ENCODE measurements at places on chromosomes 6 and 20.

DNA sequence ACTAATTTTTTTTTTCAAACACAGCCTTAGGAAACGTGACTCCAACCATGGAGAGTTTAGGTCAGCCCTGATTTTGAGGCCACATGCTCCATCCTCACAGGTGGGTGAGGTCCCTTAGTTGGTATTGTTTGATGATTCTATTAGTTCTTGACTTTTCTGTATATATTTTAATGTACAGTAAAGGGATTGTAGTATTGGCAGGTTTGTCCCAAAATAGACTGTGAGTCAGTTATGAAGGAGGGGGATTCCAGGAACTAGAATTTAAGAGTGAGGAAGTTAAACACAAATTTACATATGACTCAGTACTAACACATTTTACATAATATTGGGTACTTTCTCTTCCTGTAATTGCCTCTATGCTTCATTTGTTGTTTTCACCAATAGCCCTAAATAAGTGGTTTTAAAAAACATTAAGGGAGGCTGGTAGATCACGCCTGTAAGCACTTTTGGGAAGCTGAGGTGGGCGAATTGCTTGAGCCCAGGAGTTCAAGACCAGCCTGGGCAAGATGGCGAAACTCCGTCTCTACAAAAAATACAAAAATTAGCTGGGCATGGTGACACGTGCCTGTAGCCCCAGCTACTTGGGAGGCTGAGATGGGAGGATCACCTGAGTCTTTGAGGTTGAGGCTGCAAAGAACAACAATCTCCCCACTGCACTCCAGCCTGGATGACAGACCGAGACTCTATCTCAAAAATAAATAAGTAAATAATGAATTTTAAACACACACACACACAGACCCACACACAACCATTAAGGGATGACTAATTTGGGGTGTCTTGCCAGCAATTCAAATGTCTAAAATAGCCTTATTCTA, 81.8 kb downstream of the SGK1 start:
- DNase-seq: no peak

DNA sequence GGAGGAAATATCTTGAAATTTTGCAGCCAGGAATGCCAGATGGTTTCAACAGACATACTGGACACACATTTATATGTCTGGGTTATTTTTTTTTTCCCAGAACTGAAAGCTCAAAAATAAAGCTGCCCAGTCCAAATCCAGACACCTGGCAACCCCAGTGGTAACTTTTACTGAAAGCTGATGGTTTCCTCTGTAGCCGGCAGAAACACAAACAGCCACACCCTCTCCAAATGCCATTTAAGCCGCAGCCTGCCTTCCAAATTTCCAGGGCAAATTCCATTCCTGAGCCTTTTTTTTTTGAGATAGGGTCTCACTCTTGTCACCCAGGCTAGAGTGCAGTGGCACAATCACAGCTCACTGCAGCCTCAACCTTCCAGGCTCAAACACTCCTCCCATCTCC, 6.5 kb upstream of the PREX1 start:
- no peak for DNase-seq

DNA sequence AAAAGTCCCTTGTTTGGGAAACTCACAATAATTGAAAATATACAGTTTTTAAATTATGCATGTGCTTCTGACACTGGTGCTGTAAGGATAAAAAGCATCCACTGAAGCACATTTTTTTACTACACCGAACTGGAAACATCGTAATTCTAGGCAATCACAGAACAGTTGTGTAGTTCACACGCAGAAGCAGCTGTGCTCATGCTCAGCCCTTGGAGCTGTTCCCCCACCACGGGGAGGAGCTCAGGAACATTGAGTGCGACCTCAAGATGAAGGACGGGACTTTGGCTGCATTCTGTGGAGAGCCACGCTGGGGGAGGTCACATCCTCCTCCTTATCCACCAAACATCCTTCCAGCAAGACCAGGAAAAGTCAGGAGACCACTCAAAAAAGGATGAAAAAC, 466.3 kb upstream of the CDH4 start:
- DNase-seq: no peak

GRCh38 chr6:85412911-85413430, 36.9 kb upstream of the NT5E start:
- DNase-seq: no peak

DNA sequence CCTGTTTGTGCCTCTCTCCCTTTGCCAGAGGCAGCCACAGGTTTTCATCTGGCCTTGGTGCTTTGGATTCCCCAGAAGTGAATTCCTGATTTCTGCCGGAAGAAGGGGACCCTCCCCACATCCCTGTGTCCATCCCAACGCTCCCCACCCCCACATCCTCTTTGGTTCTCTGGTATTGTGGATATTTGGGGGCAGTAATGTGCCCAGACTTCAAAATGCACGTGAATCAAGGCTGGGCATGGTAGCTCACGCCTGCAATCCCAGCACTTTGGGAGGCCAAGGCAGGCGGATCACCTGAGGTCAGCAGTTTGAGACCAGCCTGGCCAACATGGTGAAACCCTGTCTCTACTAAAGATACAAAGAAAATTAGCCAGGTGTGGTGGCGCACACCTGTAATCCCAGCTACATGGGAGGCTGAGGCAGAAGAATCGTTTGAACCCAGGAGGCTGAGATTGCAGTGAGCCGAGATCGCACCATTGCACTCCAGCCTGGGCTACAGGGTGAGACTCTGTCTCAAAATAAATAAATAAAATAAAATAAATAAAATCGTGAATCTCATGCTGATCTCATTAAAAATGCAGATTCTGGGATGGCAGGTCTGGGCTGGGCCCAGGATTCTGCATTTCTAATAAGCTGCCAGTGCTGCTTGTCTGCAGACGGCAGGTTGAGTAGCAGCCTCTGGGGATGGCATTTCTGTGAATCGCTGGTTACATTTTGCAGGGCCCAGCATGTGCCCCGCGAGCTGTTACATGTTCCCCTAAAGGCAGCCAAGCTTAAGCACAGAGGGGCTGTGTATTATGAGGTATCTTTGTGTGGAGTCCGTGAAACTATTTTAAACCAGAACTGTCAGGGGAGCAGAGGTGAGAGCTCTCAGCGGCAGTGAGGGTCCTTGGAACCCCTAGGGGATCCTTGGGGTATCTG, 49.0 kb downstream of the SYNJ2 start:
- no peak for DNase-seq

DNA sequence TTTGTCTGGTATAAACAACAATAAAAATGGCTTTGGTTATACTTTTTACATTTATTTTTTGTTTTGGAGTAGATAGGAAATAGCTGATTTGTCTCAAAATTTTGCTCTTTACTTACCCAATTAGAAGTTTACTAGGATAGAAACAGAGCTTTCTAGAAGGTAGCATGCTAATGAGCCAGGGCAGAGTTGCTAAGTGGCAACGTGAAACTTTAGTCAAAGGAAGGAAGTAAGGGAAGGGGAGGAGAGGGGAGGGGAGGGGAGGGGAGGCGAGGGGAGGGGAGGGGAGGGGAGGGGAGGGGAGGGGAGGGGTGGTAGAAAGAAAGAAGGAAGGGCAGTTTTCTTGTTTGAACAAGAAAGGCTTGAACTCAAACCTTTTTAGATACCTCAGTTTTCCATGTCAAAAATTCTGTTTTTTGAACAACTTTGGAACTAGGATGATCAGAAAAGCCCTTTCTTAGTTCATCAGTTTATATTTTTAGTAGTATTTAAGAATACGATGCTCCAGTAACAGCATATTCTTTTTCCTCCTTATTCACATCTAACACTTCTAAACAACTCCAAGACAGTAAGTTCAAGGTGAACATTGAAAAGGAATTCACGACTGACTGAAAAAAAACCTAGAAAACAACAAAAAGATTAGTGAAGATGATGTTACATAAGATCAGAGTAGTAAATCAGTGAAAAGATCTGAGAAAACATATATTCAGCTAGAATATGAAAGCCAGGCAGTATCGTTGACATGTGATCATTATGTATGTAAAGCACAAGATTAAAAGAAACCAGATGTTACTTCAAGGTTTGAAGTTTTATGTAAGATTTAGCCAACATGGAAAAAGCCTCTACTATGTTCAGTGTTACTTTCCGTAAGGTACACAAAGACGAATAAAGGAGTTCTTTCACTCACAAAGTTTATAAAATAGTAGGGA, 263.4 kb downstream of the ARHGAP18 start:
- no peak for DNase-seq

DNA sequence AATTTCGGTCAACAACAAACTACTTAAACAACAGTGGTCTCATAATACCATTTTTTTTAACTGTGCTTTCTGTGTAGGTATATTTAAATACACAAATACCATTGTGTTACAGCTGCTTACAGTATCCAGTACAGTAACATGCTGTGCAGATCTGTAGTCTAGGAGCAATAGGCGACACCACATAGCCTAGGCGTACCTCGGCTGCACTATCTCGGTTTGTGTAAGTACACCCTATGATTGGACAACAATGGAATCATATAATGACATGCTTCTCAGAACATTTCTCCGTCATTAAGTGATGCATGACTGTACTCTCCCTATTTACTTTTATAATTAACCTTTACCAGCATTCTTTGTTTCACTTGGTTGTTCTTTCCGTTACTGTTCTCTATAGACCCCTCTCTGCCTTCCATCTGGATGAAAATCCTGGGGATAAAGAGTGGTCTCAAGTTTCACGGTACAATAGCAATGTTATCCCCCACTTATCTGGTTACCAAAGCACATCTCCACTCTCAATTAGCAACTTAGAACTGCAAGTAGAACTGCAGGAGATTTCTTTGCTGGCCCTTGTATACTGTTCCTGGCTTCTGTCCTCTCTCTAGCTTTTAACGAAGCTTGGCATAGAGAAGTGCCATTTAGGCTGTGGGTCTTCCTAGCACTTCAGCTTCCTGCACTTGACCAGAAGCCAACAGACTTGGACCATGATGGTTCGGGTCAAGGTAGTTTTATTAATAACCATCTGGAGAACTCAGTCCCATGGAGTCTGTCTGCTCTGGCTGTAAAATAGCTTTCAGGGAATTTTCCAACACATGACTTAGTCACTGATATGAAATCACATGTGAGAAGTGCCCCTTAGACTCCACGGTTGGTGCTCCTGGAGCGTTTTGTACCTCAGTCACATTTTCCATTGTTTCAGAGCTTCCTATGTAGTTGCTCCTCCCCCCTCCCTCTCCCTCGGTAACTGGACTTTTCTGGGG, 80.4 kb upstream of the POPDC3 start:
- DNase-seq: no peak

DNA sequence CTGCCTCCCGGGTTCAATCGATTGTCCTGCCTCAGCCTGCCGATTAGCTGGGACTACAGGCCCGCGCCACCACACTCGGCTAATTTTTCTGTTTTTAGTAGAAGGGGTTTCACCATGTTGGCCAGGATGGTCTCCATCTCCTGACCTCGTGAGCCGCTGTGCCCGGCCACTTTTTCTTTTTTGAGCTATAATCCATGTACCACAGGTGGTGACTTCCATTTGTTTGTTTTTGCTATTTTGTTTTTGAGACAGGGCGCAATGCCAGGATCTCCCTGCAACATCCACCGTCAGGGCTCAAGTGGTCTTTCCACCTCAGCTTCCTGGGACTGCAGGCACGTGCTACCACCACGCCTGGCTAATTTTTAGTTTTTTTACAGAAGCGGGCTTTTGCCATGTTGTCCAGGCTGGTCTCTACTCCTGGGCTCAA, 8.5 kb downstream of the HSPA1B start:
- no peak for DNase-seq

DNA sequence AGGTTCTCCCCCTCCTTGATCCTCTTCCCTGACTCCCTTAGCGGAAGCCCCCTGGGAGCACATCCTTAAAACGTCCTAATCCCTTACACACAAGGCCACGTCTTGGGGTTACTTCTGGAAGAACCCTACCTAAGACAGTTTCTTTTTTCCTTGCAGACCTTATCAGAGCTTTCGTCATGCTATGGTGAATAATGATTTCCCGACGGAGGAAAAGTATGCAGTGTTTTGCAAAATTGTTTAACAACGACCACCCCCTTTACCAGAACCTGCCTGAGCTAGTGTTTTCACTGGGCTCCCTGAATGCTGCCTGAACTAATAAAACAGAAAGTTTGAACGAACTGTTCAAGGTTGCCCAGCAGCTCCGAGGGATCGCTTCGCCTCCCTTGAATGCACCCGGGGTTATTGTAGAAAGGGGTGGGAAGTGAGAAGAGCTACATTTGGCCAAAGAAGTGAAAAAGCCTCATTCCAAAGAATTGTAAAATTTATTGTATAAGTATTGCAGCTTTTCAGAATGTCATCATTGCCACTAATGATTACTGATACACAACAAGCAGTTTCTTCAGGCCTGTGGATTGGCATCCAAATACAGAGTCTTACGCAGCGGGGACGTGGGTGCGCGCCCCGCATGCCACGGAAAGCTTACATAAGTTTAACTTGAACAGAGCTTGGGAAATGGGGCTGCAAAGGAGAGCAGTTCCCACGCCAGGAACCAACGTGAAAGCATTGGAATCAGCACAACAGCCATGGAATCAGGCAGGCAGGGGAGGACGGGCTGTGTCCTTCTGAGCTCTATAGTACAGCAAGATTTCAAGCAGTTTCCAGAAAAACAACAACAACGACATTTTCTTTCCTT, 27.9 kb upstream of the ZBP1 start:
- DNase-seq: no peak

DNA sequence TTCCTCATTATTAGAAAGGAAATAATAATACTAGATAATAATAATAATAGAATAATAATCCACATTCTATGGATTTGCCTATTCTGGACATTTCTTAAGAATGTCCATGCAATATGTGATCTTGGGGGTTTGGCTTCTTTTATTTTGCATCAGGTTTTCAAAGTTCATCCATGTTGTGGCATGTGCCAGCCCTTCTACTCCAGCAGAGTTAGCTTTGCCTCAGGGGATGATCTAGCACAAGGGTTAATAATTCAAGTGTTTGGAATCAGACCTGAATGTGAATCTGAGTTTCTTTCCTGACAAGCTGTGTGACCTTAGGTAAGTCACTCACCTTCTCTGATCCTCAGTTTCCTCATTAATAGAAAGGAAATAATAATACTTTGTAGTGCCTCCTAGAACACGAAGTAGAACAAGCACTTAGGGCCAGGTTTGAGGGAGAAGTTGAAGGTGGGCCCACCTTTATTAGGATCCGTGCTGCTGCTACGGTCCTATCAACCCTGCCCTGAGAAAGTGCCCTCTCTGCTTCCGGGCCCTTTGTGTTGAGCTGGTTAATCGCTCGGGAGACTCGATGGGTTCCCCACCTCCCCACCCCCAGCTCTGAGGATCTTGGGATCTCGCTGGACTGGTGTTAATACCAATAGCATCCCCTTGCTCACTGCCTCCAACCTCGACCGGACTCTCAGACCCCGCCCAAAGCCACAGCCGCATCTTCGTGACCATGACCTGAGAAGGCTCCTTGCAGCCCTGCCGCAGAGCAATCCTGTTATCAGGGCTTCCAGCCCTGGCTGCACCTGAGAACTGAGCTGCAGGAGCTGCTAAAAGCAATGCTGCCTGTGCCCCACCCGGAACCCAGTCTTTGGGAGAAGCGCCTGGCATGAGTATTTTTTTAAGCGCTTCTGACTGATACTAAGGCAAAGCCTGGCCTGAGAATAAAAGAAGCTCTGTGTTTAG, 26.9 kb downstream of the RBM38 start:
- DNase-seq: no peak

Measured in iPS DF 19.7 (cell line).